ENCODE measurements at places on chromosomes 3 and 15.

- no peak for DNase-seq
Measured at GRCh38 chr3:39142067-39142466, 11.3 kb downstream of the CSRNP1 start.

- no peak for DNase-seq
Measured at GRCh38 chr3:50609763-50610085, 1.9 kb downstream of the CISH start.

DNA sequence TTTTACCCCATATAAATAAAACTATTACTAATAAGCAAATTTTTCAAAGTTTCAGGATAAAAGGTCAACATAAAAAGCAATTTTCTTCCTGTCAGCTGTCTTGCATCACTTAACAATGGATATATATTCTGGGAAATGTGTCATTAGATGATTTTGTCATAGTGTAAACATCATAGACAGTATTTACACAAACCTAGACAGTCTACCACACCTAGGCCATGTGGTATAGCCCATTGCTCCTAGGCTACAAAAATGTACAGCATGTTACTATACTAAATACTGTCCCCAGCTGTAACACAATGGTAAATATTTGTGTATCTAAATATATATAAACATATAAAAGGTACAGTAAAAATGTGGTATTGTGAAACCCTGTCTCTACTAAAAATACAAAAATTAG lies 156.7 kb downstream of the ANO10 start:
- DNase-seq, result no peak

DNA sequence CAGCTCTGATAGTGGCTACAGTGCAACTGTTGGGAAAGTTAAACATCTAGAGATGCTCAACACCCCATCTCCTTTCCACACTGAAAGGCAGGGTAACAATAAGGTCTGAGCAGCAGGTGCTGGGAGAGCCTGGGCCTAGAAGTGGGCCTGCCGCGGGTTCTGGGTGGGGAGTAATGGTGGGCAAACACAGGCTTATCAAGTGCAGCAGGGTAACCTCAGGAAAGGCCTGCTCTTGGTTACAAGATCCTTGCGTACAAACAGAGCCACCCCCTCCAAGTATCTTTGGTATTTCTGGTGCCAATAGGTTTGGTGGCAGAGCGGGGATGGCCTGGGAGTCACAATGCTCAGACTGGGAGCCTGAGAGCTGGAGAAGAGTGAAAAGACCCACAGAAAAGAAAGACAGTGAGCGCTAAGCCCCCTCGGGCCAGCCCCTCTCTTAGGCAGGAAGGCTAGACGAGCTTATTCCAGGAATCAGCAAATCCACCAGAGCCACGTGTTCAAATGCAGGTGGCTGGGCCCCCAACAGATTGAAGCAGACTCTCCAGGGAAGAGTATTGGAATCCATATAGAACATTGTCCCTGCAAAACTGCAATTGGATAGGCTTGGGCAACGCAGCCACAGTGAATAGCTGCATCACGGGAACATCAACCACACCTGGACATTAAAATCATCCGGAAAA lies 2.7 kb downstream of the IQSEC1 start:
- DNase-seq, result no peak

DNA sequence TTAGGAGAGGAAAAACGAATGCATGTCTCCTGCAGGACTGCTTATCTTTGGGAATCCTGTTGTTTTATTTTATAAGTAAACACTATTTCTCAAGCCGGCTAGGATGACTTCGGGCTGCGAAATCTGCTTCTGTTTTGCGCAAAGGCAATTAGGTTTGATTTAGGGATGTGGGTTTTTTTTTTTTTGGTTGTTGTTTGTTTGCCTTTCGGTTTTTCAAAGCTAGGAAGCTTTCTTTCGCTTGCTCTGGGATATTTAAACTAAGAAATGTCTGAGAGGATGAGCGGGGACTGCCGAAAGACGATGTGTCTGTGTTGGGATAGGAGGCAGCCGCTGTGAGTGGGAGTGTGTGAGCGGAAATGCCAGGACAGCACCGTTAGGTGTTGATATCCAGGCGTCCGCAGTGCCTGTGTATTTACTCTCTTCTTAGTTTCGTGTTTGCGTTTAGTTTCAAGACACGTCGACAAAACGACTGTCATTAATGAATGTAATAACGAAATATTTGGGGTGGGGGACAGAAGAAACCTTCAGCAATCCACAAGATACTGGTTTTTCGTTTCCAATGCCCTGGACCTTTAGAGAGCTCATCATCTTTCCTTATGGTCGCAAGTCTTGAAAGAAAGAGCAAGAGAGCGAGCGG lies 604 bp downstream of the ISL2 start:
- no peak for DNase-seq

- DNase-seq, result no peak
Measured at GRCh38 chr3:101414121-101414520, 93.7 kb upstream of the IMPG2 start.

DNA sequence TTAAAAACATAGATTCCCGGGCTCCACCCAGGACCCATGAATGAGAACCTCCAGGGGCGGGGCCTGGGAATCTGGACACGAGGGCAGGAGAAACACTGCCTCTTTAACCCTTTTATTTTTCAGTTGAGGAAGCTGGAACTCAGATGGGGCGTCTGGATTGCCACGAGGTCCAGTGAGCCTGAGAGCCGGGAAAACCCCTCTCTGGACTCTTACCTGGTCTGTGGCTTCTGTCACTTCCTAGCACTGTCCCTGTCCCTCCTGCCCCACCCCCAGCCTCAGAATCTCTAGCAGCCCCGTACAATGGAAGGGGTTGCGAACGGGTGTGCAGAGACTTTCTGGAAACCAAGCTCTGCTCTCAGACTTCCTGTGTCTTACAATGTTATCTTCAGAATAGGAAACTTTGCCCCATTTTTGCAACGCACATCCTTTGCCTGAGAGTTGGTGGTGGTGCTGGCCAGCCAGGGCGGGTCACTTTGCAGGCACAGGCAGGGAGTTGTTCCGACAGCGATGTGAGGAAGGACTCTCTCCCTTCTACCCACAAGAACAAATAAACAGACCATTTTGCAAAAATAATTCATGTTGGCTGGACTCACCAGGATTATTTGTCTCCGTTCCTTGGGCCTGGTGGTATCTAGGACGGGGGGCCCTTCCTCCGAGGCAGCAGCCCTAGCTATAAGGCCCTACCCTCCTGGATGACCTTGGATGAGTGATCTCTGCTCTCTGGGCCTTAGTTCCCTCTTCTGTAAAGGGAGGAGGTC lies 59.1 kb downstream of the SMAD6 start:
- DNase-seq, result no peak

GRCh38 chr15:43763819-43764446 lies 12.8 kb downstream of the ELL3 start:
- no peak for DNase-seq

GRCh38 chr15:78050441-78050809 lies 27.1 kb downstream of the TBC1D2B start:
- no peak for DNase-seq

DNA sequence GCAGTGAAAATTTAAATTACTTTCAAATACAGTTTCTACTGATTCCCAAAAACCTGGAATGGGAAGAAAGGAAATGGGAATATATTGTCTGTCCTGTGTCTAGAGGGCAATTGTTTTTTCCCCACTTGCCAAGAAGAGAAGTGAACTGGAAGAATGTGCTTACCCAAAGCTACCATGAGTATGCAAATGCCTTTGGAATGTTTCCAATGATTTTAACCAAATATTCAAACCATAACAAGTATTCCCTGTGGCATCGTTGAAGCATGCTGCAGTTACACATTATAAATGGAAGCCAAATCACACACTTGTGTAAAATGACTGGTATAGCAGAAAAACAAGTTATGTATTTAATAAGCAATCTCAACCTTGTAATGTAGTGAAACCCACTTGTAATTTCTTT lies 368.2 kb downstream of the GBE1 start:
- DNase-seq, result no peak

DNA sequence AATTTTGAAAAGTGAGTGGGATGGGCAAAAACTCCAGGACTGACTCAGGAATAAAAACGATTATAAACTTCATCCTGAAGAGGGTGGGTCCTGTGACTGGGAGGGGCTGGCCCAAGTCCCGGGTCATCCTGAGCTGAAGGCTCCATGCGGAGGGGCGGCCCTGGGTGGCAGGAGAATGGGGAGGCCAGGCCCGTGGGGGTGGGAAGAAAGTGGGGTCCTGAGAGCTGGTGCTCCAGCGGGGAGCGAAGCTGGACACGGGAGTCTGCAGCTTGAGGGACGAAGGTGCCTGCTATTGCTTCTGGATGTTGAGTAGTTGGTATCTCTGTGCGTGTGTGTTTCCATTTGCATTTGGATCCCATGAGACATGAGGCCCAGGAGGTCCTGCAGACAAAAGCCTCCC lies 4.7 kb upstream of the OCA2 start:
- no peak for DNase-seq

DNA sequence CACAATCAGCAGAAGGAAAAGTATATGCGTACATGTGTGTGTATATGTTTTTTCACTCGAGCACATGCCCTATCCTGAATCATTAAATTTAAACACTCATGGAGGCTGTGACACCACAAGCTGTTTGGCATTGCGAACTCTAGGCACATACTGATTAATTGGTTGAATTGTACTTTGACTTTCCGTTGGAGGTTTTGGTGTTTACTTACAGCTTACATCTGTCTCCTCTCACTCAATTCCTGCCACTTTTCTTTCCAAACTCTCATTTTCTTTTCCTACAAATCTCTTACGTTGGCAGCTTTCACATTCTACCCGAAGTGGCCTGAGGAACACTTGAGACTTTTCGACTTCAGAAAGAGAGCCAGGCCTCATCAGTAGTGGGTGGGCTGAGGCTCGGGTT lies 434.1 kb upstream of the SEMA6D start:
- DNase-seq, result no peak

DNA sequence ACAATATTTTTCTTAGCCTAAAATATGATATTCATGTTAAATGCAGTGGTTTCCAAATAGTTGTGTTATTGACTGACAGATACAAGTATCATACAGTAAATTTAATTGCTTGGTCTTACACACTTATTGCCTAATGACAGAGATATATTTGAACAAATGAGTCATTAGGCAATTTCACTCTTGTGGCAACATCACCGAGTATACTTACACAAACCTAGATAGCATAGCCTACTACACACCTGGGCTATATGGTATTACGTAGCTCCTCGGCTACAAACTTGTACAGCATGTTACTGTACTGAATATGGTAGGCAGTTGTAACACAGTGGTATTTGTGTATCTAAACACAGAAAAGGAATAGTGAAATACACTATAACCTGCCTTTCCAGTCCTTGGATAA lies 50.3 kb downstream of the SERPINI1 start:
- DNase-seq, result no peak

GRCh38 chr3:184564685-184565385 lies 3.2 kb downstream of the EPHB3 start:
- DNase-seq, result no peak

DNA sequence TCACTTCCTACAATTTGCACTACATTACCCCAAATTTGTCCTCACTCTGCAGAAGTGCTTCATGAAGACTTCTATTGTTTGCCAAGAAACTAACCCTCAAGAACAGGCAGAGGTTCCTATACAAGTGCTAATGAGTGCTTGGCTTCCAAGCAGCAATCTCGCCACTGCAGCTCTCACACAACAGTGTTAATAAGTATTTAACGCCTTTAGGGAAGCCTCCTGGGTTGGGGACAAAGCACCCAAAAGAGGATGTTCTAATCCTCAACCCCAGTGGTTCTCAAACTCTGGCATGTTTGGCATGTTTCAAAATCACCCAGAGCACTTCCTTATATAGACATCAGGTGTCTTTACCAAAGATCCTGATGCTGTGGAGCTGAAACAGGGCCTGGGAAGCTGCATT lies 64.6 kb downstream of the ZIC4 start:
- DNase-seq, result no peak

- no peak for DNase-seq
Measured at GRCh38 chr3:103730744-103731143, 1295.9 kb downstream of the ZPLD1 start.

DNA sequence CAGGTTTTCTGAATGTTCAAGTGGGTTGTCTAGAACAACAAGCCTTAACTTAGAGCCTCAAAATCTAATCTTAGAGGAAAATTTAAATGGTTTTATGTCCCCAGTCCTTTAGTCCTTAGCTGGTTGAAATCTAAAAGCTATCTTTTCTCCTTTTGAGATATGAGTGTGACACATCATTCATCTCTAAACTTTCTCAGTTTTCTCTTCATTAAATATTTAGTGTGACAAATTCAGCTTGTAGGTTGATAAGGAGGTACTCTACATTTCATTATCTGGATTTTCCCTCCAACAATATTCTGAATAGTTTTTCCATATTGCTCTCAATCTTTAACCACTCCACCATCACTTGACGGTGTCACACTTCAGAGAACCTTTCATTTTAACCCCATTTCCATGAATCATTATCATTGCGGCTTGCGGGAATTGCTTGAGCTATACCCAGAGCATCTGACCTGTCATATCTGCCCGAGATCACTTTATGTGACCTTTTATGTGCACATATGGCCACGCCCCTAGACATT lies 16.1 kb upstream of the ATP8B4 start:
- no peak for DNase-seq

GRCh38 chr3:160876643-160877042 lies 120.6 kb downstream of the PPM1L start:
- DNase-seq, result no peak

GRCh38 chr3:167151636-167152035 lies 228.5 kb downstream of the ZBBX start:
- no peak for DNase-seq

GRCh38 chr3:81770710-81771109 lies 9.3 kb upstream of the GBE1 start:
- no peak for DNase-seq

DNA sequence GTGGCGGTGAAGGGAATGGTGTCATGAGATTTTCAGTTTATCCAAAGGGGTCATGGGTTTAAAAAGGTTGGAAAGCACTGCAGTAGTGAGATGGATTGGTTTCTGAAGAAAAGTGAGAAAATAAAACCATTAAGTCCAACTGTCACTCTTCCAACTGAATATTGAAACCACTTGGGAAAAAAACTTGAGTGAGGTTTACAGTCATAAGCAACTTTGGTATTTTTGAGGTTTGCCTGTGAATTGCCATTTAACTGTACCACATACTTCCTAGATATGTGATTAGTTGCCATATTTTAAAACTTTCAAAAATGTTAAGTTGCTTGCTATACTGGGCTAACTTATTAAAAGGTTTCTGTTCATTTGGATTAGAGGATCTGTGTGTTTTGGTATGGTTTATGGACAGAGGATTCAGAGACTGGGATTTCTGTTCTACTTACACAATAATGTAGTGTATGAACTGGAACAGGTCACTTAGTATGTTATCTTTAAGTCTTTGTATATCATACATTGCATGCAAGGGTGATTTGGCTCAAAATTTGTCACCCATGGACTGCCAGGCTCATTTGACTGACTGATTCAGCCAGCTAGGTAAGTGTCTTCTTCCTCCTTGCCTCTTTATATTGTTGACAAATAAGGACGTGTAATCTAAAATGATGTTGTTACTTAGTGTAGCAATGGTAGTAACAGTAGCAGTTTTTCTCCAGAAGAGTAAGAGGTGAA lies 201.4 kb upstream of the EOMES start:
- no peak for DNase-seq
